ENCODE measurements at places on chromosomes 13 and 19.

- DNase-seq, result no peak
These were observed 3.8 kb downstream of the LRRC4B start for GRCh38 chr19:50564229-50565105.

- no peak for DNase-seq
These were observed 7.2 kb upstream of the CDC16 start for GRCh38 chr13:114227528-114227927.

DNA sequence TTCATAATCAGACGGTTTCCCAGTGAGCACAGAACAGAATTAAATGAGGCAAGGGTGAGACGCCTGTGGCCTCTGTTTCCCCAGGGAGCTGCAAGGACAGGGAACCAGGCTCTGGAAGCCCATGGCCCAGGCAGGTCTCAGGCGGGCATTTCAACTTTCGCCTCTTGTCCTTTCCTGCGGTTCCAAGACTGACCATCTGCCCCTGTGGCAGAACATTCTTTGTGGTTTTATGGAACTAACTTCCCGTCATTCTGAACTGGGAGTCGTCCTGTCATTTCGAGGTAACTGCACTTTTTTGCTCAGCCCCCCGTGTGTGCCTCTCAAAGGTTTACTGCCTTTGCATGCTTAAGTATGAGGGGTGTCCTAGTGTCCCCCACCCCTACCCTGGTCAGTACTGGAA is 70.9 kb downstream of the KL start:
- no peak for DNase-seq

GRCh38 chr13:106810069-106810468 is 242.1 kb upstream of the ARGLU1 start:
- no peak for DNase-seq

DNA sequence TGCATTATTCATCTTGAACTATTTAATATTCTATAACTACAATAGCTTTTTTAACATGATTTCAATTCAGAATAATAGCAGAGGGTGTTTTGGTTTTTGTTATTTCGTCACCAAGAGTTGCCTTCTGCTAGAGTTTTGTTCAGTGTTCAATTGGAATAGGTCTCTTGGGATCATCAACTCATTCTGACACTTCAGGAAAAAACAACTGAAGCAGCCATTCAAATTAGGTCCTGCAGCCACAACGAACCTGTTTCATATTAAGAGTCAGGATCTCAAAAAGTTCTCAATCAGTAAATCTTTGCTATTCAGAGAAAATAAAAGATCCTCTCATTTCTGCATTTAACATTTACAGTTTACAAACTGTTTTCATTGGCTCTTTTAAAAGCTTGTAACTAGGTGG is 2.4 kb upstream of the CHAMP1 start:
- no peak for DNase-seq

GRCh38 chr13:112056284-112056727 is 10.6 kb upstream of the SOX1 start:
- DNase-seq, result no peak

GRCh38 chr13:80727321-80727975 is 386.5 kb upstream of the SPRY2 start:
- DNase-seq, result no peak

- peak; percentile 36 for DNase-seq
These were observed 73.7 kb downstream of the LACC1 start for GRCh38 chr13:43953370-43953769.

- DNase-seq, result no peak
These were observed 172.3 kb upstream of the TSC22D1 start for GRCh38 chr13:44748439-44748838.

DNA sequence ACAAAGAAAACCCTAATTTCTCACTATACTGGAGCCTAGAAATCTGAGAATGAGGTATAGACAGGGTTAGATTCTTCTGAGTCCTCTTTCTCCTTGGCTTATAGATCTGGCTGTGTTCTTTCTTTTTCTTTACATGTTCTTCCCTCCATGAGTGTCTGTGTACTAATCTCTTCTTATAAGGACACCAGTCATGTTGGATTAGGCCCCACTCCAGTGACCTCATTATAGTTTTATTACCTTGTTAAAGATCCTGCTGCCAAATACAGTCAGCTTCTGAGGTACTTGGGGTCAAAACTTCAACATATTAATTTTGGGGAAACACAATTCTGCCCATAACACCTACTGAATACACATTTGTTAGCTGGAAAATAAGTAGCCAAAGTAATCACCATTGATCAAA is 302.6 kb downstream of the PCDH9 start:
- DNase-seq, result no peak

GRCh38 chr13:48110931-48111721 is 16.2 kb upstream of the MED4 start:
- no peak for DNase-seq

GRCh38 chr13:76756451-76756850 is 129.8 kb downstream of the KCTD12 start:
- no peak for DNase-seq

- DNase-seq, result peak; percentile 21
These were observed 19.6 kb downstream of the CELF5 start for GRCh38 chr19:3243819-3244700.

GRCh38 chr13:69274231-69274630 is 833.4 kb upstream of the ATXN8OS start:
- DNase-seq, result peak; percentile 64

DNA sequence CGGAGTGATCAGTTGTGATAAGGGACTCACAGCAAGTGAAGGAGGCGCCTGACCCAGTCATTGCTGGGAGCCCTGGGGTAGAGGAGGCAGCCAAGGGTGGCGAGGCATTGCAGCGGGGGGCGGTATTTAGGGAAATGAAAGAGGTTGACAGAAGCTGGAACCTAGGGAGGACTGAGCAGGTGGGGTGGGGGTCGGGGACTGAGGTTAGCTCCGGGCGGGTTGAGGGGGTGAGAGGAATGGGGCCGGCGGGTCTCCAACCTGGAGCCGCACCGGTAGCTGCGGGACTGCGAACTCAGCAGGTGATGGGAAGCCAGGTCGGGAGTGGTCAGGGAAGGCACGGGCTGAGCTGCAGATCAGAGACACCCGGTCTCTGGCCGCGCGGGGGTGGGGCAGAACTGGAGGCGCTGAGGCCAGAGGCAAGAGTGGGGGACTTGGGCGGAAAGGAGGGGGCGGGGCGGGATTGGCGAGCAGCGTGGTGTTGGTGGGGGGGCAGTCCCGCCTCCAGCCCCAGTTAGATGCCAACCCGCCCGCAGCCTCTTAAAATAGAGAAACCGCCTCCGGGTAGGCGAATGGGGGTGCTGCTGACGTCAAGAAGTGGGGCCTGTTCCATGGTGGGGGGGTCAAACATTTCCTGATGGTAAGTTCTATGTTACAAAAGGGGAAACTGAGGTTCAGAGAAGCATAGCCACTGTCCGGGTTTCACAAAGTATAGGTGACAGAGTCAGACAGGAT is 1.5 kb downstream of the MAST3 start:
- no peak for DNase-seq

DNA sequence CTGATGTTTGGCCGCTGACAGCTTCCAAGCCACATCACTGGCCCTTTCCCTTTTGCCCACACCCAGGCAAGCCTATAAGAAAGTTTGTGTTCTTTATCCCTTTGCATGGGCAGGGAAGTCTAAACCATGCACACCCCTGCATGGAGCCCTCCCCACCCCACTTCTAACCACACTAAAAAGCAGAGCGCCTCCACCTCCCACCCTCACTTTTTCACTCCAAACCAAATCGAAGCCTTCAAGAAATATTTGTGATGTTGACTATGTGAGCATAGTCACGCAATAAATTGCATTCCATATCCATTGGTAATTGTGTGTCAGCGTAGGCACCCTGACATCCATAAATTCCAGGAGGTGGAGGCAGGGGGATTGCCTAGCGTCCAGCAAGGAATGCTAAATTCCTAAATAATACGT is 104.4 kb upstream of the LSM14A start:
- peak; percentile 11 for DNase-seq

GRCh38 chr19:48866692-48867091 is 1.7 kb downstream of the PLEKHA4 start:
- no peak for DNase-seq

DNA sequence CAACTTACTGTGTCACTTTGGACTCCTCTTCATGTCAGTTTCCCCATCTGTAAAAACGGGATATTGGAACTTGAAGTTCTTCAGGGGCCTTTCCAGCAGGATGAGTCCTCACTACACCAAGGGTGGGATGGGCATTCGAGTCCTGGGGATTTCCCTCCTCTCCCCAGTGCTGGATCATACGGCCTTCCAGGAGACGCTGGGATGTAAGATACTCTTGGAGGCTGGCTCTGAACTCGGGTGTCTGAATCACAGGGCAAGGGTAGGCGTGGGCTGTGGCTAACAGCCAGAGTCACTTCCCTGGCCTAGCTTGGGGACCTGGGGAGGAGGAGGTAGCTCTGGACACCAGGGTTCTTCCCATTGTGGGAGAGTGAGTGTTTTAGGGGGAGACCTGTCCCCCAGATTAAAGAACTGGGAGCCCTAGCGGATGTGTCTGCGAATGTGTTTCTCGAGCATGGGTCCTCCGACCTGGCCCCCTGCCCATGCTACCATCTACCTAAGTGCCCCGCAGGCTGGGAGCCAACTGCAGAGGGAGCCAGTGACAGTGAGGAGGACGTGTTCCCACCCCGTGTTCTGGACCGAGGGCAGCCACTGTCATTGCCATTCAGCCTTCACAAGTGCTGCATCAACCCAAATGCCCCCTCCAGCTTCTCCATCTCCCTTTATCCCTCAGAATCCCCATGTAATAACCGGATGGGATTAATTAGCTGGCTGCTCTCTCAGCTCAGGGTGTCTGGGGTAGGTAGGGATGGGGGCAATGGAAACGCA is 2.4 kb upstream of the CYTH2 start:
- peak; percentile 49 for DNase-seq

DNA sequence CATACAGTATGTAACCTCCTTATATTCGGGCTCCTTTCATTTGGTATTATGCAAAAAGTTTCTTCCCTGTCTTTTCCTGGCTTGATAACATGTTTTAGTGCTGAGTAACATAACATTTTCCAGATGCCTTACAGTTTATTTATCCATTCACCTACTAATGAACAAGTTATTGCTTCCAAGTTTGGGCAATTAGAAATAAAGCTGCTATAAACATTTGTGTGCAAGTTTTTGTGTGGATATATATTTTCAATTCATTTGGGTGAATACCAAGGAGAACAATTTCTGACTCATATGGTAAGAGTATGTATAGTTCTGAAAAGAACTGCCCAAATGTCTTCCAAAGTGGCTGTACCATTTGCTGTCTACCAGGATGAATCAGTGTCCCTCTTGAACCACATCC is 360.9 kb downstream of the PCDH17 start:
- DNase-seq, result no peak
